ENCODE measurements at places on chromosomes 1 and 21.

DNA sequence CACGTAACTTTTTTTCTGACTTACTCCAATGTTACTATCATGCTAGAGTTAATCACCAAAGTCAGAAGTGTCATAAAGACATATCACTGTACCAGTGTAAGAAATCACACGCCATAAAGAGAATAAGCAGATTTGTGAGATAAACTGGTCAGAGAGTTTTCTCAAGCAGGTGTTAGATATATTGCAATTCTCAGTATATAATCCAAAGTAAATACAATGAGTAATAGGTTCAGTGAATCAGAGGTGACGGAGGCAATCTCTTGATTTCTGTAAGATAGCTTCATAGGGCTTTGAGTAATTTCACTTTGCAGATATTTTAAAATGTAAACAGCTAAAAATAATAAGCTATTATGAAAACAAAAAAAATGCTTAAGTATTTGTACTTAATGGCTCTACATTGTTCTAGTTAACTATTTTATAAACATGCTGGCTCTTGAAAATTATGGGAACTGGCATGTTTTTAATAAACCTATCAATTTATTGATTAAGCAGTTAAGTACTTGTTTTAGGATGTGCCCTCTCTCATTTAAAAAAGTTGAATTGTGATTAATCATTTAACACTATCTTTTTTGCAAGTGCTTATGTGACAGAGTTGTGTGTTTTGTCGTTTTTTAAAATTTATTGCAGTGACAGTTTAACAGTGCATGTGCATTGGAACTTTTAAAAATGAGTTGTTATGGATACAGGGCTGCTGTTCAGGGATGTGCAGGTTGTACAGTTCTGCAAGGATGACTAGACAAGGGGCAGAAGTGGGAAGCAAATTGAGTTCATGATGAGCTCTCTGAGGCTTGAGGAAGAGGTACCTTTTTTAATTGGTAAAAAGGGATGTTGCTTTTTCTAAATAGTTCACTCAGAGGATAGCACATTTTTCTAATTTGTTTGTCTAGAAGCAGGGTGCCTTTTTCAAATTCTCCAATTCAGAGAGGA lies 119.1 kb downstream of the USP25 start:
- no peak for DNase-seq

DNA sequence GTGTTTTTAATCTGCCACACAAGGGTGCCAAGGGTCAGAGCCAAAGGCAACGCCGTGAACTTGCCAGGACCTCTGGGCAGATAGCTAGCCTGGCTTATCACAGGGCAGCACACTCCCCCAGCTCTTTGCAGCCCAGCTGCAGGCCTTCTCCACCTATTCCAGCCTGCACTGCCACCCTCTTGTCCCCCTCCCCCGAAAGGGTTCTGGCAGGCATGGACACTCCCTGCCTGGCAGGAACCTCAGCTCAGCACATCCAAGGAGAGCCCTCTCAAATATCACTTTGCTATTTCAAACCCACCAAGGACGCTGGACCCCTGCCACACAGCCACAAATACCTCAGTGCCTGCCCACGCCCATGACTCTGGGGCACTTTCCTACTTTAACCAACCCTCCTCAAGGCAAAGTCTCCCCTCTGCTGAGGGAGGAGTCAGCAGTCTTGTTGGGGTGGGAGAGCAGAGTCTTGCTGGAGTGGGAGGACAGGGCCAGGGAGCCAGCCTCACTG lies 9.1 kb downstream of the SSBP3 start:
- DNase-seq = peak; percentile 94

DNA sequence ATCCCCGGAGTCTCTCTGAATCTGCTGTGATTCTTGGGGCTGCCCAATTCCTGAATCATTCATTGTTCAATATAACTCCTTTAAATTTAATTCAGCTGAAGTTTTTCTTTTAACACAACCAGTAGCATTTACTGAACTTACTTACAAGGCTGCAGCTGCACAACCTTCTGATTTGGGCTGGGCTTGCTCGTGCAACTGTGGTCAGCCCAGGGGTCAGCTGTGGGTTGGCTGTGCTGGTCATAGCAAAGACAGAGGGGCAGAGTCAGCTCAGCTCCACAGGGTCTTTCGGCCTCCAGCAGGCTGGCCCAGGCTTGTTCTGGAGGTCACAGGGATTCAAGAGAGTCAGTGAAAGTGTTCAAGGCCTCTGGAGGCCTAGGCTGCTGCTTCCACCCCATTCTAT lies 186.1 kb downstream of the MATN1 start:
- no peak for DNase-seq

- DNase-seq = no peak
Observed at GRCh38 chr21:41888749-41889376, 9.7 kb upstream of the PRDM15 start.

DNA sequence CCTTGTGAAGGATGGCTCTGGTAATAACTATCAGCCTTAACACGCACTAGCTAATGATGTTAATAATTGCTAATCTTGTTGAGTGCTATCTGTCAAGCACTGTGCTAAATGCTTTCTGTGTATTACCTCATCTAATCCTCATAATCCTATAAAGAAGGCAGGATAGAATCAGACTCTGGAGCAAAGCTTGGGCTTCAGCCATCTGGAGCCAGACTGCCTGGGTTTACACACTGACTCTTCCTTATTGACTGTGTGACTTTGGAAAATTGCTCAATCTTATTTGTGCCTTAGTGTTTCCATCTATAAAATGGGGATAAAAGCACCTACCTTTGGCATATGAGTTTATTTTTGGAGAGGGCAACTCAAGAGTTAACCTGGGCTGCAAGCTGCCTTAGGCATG lies 216.1 kb downstream of the NUF2 start:
- DNase-seq = no peak

GRCh38 chr1:205913451-205914154 lies 29.7 kb downstream of the SLC26A9 start:
- no peak for DNase-seq

GRCh38 chr1:92705446-92705845 lies 79.5 kb downstream of the EVI5 start:
- DNase-seq = no peak

DNA sequence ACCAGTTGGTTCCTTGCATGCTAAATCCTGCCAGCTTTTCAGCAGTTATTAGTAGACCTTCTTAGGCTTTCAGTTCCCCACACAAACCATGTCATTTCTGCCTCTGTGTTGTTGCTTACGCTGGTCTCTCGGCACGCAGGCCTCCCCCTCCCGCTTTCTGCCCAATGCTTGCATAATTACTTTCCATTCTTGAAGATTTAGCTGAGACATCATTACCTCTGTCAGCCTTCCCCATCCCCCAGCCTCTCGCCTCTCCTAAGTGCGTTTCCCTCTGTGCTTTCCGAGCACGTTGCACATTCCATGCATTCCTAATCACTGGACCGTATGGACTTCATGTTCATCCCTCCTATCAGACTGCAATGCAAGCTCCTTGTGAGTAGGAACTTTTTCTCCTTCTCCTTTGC lies 26.8 kb downstream of the TSHB start:
- DNase-seq = no peak

DNA sequence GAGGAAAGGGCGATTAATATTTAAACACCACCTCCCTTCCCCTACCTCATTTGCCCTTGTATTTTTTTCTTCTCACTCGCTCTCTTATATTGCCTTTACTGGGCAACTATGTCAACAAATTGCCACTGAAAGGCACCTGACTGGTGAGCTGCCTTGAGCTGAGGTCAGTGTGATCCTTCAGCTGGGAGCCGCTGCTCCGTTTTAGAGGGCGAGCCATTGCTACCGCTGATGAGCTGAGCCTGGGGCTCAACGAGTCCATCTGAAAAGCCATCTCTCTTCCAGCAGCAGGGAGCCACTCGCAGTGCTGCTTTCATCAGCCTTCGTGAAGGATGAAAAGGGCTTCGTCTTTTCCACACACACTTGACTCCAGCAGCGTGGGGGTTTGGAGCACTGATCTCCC lies 108.0 kb upstream of the KIF26B start:
- no peak for DNase-seq

GRCh38 chr21:44437371-44437695 lies 18.0 kb upstream of the LRRC3 start:
- DNase-seq = no peak

DNA sequence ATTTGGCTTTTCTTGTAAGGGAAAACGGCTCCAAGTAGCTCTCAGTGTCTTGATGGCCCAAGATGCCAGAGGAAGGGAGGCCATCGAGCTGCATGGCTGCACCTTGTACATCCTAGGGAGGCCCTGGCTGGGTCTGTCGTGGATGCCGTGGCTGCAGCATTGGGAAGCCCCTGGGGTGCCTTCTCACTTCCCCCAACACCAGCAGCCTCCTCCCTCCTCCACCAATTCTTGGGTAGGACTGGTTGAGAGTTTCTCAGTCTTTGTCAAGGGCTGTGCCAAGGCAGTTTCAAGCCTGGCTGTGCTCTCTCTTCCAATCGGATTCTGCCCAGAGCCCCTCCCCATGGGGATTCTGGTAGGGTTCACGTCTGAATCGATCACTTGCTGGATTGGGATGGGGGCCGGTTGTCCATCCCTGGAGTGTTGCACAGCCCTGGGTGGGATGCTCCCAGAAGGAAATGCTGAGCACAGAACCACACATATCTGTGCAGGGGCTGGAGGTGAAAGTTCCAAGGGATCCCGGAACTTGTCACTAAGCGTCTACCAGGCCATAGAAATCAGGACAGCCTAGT lies 14.0 kb upstream of the SPSB1 start:
- no peak for DNase-seq

- peak; percentile 56 for DNase-seq
Observed at GRCh38 chr1:235289859-235290739, 37.9 kb downstream of the ARID4B start.

GRCh38 chr1:16088351-16088911 lies 15.0 kb upstream of the FAM131C start:
- DNase-seq = no peak

- DNase-seq = no peak
Observed at GRCh38 chr1:65114322-65114721, 33.7 kb upstream of the AK4 start.

DNA sequence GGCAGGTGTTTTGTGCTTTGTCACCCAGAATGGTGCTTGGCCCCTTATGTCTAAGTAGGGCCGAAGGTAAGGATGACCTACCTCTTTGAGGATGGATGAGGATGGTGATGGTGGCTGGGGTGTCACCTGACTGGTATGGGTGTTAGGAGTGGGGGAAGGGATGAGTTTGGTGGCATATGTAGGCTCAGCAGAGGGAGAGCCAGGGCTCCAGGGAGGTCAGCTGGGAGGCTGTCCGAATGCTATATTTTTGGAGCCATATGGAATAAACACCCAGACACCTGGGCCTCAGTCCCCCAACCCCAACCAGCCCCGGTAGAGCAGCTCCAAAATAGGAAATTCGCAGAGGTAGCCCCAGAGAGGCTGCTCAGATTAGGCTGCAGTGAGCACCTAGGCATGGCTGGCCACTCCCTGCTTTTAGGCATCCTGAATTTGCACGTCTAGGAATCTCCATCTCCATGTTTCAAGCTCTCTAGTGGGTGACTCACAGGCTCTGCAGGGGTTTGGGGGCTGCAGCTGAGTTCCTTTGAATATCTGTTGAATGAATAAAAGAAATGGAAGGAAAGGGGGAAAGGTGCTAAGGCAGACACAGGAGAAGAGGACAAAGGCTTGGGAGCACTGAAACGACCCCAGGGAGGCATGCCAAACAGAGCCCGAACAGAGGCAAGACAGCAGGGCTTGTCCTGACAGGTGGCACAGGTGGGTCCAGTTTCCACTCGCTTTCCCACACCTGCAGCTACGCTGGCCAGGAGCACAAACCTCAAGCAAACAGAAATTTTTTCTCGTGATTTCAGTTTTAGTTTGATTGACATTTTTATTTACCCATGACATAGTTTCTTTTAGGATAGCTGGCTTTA lies 135.3 kb upstream of the EDN2 start:
- DNase-seq = no peak

GRCh38 chr1:178037510-178038253 lies 56.2 kb upstream of the RASAL2 start:
- DNase-seq = peak; percentile 76

DNA sequence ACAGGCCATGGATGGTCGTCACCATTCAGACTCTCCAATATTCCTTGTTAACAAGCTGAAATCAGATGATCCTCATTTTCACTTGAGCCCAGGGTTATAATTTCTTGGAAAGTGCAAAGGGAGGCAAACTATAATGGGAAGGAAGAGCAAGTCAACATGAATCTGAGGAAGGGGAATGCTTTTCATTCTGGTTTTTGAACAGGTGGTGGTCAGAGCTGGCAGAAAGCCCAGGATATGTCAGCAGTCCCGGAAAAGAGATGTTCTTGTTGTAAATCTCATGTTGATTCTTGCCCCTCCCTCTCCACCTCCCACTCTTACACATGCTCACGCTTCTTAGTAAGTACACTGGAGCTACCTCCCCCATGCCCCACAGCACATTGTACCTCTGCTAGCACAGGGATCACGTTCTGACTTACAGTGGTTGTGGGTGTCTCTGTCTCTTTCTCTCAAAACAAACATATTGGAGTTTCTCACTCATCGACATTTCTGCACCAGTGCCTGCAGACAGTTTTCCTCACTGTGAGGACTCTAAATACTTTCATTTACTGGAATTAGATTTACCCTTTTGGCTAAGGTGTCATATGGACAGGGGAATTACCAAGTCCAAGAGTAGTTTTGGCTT lies 77.6 kb downstream of the XCL2 start:
- no peak for DNase-seq

GRCh38 chr1:106846656-106847055 lies 209.8 kb upstream of the PRMT6 start:
- no peak for DNase-seq

DNA sequence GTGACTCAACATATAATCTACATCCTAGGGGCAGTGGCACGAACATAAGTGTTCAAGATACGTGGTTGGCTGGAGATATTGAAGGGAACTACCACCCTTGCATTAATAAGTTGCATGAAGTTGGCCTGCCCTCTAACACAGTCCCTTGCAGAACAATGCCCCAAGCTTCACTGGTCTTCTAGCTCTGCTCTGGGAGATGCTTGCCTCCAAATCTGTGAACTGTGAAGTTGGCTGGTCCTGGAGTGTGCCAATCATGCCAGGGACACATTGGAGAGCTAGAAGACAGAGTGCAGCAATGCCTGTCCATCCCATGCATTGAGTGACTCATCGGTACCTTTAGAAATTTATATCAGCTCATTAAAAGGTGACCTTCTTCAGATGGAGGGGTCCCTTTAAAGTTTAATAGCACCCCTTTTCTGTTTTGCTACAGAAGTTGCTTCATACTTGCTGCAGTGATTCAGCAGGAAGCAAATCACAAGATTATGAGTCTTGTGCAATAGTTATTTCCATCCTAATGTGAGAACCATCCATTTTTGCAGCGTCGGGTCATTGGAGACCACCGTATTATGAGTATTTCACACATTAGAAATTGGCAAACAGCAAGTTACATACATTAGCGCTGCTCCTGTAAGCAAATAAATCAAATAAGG lies 55.2 kb upstream of the KAZN start:
- DNase-seq = no peak
